ENCODE measurements at places on chromosomes 4 and X.

DNA sequence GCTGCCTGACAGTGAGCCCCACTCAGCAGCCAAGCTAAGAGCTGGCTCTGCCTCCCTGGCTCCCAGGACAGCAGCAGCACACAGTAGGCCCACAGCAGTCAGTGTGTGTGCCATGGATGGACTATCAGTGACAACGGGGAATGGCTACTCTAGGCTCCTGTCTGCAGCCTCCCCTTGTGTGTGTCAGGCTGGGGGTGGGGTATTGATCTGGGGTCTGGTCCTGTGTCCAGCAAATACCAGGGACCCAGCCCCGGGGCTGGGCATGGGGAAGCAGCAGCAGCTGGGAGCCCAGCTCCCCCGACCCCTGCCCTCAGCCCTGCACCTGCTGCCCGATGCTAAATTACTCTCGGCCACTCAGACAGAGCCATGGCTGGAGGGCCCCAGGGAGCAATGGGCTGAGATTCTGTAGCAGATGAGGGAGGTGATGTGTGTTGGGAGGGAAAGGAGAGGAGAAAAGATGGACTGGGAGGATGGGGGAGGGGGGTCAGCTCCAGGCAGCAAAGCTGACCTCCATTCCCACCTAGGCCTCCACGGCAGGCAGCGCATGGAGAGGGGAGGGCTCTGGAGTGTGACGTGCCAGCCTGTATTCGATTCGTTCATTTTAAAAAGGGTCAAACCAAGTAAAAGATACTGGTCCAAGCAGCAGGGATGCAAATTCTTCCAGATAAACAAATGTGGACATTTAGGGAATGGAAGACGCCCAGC lies 61.3 kb upstream of the CRMP1 start:
- DNase-seq, result no peak

DNA sequence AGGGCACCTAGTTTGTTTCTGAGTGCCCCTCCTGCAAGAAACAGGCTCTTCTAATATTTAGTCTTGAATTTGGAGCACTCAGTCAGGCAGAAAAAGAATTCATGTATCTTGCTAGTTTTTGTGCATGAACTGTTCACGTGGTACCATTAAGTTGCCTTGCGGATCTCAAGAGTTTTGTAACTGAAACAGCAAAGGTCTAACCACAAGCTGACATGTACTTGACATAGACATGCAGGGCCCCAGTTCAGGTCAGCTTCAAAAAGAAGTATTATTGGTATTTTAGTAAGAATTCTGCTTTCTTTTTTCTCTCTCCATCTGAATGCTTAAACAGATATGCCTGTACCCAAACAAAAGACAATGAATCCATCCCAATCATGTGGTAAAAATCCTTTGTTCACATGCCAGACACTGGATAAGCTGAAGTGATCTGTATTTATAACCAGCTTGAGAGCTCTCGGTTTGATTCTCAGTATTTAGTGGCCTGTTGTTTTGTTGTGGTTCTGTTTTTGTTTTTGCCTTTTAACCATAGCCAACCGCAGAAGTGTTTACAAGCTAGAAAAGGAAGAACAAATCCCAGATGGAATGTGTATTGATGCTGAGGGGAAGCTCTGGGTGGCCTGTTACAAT lies 13.0 kb downstream of the RGN start:
- DNase-seq, result no peak

DNA sequence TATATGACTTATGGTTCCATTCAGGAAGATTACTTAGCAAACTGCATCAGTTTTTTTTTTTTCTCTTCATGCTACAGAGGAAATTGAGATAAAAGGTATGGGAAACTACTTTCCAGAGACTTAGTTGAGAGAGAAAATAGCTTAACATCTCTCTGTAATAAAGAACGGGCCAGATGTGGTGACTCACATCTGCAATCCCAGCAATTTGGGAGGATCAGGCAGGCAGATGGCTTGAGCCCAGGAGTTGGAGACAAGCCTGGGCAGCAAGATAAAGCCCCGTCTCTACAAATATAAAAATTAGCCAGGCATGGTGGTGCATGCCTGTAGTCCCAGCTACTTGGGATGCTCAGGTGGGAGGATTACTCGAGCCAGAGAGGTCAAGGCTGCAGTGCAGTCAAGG lies 271.2 kb upstream of the TENM3 start:
- no peak for DNase-seq

- DNase-seq, result no peak
Measured at GRCh38 chr4:8674311-8674885, 81.8 kb downstream of the CPZ start.

GRCh38 chrX:143994206-143994605 lies 110.3 kb downstream of the UBE2NL start:
- DNase-seq, result no peak

- DNase-seq, result no peak
Measured at GRCh38 chr4:91840359-91840758, 463.4 kb upstream of the GRID2 start.

DNA sequence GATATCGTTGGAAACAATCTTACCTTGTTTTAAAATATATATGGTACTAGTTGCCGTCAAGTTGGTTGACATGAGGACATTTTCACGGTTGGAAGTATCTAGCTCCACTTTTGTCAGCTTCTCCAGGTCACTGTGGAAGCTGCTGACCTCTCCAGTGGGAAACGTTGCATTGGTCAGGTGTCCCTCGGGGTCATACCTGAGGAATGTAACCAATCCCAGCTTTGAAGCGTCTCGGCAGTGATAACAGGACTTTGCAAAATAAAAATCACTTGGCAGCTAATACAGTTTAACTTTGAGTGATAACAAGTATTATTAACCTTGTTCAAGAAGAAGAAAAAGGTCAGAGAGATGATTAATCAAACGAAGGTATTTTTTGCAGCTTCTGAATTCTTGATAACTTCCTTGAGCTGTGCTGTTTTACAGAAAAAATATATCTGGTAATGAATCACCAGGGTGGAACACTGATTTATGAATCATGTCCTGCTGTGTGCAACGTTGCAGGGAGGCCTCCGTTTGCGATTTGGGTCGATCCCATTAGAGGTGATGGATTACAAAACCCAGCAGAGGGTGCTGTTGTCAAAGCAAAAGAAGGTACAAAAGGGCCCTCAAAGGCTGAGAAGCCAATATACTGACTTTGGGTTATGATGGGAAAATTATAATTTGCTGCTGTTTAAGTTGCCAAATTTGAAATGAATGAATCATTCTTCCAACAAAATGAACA lies 60.1 kb downstream of the SH2D1A start:
- peak; percentile 11 for DNase-seq
